ENCODE measurements at places on chromosomes 11 and 22. TPM values are rescaled to one million over a fixed set of nuclear protein-coding genes. Genes with fewer than 3 reads are reported as not detected.

DNA sequence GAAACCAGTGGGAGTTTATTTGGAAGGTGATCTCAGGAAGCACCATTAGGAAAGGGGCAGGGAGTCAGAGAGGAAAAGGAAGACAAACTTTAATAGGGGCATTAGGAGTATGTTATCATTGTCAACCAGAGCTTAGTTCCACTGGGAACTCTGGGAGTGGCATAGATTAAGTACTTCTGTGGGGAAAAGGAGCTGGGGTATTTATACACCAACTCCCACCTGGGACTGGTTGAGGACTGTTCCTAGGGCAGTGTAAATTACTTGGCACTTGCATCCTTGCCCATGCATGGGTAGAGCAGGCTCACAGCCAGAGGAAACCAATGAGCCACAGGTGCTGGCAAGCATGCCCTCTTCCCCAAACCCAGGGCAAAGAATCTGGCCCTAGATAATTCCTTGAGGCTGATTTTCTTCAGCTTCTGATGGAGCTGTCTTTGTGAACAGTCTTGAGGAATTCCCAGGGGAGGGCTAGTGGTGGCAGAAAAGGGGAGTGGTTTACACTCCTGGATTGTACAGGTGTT is 541.2 kb downstream of the MIAT start:
- DNase-seq, result no peak

GTPBP1 gene
- 43.2 TPM for polyA plus RNA-seq

MYEOV gene
- 4.8 TPM for polyA plus RNA-seq

GRCh38 chr22:31637891-31638618 is 24.0 kb downstream of the PISD start:
- DNase-seq, result no peak

GRCh38 chr11:129458756-129459535 is 83.3 kb downstream of the BARX2 start:
- no peak for DNase-seq

DNA sequence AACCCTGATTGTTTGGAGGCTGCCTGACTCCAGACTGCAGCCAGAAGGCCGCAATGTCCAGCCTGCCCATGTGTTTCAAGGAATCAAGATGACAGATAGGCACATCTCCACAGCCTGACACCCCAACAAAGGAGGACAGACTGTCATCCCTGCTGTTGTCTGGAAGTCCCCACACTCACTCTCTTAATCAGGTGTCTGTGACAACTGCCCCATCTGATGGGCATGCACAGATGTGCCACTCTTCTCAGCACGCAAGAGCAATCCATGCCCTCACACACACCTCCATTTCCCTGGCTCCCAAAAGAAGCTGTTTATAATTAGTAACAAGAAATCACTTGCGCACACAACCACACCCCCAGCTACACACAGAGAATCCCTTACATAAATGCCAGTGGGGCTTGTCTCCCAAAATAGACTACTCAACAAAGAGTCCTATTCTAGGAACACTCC is 117.6 kb downstream of the C11orf58 start:
- DNase-seq, result no peak

DNA sequence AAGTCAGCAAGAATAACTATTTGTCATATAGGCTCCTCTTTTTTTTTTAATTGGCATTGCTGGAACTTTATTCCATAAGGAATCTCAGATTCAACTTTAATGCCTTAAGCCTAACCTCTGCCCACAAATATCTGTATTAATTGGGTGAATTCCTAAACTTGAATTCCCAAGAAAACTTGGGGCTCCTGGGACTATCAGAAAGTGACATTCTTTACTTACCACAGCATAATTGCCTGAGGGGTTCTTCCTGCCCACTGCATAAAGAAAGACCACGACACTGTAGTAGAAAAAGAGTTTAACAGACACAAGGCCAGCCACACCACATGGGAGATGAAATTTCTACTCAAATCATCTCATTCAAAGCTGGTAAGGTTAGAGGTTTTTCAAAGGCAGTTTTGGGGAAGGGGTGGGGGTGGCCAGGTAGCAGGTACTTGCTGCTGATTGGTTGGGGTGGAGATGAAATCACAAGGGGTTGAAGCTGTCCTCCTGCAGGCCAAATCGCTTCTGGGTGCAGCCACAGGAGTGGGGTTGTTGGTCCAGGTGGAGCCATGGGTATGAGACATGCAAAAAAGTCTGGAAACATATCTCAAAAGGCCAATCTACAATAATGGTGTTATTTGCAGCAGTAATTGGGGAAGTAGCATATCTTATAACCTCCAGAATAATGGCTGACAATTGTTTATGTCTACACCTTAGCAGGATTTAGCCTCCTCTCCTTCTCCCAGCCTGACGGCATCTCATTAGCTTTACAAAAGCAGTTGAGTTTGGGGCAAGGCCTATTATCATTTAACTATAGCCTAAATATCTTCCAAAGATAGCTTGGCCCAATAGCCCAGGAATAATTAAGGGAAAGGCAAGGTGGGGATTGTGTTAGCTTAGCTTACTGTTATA is 4.8 kb upstream of the NLRP10 start:
- DNase-seq, result no peak

GRCh38 chr22:20636075-20636812 is 128.8 kb downstream of the MED15 start:
- no peak for DNase-seq

ARL2 gene
- polyA plus RNA-seq, result 60.8 TPM

GRCh38 chr11:63911440-63911839 is 5.5 kb downstream of the RCOR2 start:
- DNase-seq, result no peak

DNA sequence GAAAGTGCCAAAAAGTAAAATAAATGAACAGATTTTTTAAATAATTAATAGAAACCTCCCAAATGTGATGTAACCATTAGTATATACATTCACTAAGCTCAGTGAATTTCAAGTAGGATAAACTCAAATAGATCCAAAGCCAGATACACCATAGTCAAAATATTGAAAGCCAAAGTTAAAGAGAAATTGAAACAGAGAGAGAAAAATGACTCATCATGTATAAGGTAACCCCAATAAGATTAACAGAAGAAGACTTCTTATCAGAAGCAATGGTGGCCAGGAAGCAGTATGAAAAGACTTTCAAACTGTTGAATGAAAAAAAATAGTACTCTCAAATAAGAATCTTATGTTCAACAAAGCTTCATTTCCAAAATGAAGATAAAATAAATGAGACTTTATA is 70.5 kb downstream of the LUZP2 start:
- no peak for DNase-seq

DNA sequence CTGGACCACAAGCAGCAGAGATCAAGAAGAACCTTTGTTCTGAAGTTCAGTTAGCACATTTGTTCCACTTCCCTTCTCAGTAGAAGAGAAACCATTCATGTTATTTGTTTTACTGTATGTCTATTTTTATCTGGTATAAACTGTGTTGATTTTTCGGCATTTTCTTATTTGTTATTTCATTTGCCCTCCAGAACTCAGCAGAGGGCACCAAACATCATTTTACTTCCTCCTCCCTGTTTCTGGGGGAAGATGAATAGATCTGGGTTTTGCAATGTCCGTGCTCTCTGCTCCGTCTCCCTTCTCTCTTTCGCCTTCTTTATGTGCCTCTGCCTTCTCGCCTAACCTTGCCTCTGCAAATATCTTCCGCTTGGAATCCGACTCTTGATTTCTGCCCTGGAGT is 366.9 kb downstream of the NTM start:
- DNase-seq, result no peak

GRCh38 chr11:70933981-70934583 is 318.3 kb downstream of the SHANK2 start:
- no peak for DNase-seq

- DNase-seq, result no peak
These were observed 17.2 kb upstream of the CRYBB3 start for GRCh38 chr22:25182131-25183110.

BTG4 gene
- polyA plus RNA-seq, result not detected

- DNase-seq, result no peak
These were observed 91.8 kb downstream of the SWAP70 start for GRCh38 chr11:9755561-9756185.

- no peak for DNase-seq
These were observed 195.4 kb downstream of the METTL15 start for GRCh38 chr11:28303477-28304191.

DNA sequence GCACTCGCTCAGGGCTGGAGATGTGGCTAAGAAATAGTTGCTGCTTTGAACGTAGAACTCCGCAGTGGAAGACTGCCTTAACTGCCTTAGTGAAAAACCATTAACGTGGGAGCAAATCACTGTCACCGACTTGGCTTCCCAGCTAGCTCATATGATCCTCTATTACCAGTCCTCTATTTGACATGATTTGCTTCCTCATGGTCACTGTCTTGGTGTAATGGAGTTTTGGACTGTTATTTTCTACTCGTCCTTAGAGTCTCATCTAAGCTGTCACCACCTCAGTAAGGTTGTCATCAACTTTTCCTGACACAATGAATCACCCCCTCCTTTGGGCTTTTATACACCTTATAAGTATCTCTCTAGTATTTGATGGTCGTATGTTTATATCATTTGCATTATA is 167.1 kb upstream of the NARS2 start:
- DNase-seq, result no peak

- no peak for DNase-seq
These were observed 27.8 kb downstream of the GDPD5 start for GRCh38 chr11:75497788-75498409.

PNPLA3 gene
- 1.9 TPM for polyA plus RNA-seq

TRMT2A gene
- 48.3 TPM for polyA plus RNA-seq

SYTL2 gene
- polyA plus RNA-seq, result 85.4 TPM

DNA sequence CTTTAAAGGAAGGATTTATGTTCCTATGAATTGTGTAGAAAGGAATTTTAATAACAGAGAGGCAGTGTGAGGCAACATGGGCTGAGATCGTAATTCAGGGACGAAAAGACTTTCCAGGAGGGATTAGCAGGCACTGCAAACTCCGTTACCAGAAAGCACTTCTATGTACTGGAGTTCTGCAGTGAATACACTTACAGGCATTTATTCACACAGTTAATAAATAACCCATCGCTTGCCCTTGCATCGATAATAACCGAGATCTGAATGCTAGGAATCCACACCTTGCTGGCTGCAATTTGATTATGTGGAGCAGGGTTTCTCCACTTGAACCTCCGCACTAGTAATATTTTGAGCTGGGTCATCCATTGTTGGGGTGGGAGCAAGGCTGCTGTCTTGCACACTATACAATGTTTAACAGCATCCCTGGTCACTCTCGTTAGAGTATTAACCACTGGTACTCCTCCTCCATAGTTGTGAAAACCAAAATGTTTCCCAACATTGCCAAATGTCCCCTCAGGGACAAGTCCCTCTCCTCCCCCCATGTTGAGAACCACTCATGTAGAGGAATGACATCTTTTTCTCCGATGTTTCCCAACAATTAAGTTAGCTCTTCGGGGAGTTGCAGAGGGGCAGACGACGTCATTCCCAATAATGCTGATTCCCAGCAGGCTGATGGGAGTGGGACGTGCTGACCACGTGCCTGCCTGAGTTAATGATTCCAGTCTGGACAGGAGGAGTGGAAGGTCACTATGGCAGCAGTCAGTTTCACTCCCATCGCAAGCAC is 99.5 kb downstream of the SNX19 start:
- DNase-seq, result no peak

DNA sequence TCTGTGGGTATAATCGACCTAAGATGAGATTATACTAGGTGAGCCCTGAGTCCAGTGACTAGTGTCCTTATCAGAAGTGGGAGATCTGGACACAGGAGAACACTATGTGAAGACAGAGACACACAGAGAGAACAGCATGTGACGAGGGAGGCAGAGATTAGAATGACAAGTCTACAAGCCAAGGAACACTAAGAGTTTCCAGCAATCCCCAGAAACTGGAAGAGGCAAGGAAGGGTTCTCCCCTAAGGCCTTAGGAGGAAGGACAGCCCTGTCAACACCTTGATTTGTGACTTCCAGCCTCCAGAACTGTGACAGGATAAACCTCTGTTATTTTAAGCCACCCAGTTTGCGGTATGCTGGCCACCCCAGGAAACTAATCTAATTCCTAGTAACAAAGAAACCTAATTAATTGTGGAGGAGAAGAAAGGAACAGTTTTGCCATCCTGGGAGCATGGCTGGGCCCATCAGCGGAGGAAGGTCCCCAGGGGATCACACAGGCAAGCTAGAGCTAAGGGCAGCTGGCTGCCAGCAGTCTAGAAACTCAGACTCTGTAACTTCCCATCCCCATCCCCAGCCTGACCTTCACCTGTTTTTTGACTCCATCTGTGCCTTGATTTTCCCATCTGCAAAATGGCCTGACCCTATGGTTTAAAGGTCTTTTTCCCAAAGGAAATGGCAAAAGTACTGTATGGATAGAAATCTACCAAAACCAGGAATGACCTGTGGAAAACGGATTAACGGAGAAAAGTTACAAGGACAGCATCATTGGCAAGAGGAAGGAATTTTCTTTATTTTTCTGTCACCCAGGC is 10.3 kb upstream of the THOC5 start:
- DNase-seq, result no peak

GLYATL1 gene
- polyA plus RNA-seq, result 181 TPM

- no peak for DNase-seq
These were observed 158.3 kb upstream of the SNX19 start for GRCh38 chr11:131074573-131074972.

- no peak for DNase-seq
These were observed 1.2 kb downstream of the MRPL17 start for GRCh38 chr11:6681949-6682348.

GRCh38 chr11:9700105-9700801 is 36.4 kb downstream of the SWAP70 start:
- DNase-seq, result no peak

DNA sequence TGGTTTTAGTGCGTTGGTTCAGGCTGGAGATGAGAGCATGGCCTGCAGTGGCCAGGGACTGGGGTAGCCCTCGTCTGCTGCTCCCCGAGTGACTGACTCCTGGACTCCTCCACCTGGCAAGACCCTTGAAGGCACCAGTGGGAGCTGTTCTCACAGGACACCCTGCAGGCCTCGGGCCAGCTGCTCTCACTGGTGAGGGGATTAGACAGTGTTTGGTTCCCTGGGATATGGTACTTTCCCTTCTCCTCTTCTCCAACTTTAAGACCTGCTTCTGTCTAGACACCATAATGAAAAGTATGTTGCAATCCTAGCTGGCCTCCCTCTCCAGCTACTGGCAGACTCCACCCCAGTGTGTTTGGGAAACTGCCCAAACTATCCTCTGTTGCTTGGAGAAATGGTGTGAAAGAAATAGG is 168.8 kb upstream of the CADM1 start:
- no peak for DNase-seq

DNA sequence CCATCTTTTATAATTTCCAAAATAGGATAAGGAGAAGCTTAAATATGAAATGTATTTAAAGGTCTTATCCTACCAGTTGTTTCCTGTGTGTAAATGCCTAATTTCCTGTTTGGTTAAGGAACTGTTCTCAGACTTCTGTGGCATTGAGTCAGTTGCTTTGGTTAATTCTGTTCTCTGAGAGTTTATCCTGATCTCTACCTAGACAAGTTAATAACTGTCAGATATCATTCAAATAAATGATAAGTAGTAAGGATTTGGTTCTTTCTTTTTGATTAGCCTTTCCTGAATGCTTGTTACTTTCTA is 39.5 kb downstream of the CTNND1 start:
- no peak for DNase-seq

GRCh38 chr11:62611705-62612365 is 740 bp downstream of the EML3 start:
- no peak for DNase-seq

Measured in right renal pelvis (tissue), 4 donors.